ENCODE measurements at places on chromosomes 6 and 20.

- no peak for DNase-seq
Measured at GRCh38 chr6:47428288-47428687, 49.3 kb upstream of the CD2AP start.

DNA sequence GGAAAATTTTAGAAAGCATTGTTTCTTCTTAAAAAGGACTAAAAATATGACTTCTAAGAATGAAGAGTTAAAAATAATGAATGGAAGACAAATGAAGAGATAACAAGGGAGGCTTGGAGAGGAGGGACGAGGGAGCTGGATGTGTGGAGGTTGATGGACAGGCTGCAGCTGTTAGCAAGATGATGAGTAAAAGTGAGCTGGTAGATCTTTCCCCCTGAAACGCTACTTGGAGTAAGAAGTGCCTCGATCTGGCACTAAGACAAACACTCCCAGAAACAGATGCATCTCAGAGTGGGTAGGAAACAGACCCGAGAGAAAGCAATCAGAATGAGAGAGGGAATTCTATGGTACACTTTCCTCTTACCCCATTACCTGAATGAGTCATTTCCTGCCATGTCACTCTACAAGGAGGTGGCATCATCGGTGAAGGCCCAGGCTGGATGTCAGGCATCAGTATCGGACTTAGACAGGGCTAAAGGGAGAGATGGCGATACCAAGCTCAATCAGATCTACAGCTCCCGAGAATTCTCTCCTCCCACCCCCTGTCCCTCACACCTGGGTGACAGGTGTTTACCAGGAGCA is 154.1 kb upstream of the BMP2 start:
- no peak for DNase-seq

DNA sequence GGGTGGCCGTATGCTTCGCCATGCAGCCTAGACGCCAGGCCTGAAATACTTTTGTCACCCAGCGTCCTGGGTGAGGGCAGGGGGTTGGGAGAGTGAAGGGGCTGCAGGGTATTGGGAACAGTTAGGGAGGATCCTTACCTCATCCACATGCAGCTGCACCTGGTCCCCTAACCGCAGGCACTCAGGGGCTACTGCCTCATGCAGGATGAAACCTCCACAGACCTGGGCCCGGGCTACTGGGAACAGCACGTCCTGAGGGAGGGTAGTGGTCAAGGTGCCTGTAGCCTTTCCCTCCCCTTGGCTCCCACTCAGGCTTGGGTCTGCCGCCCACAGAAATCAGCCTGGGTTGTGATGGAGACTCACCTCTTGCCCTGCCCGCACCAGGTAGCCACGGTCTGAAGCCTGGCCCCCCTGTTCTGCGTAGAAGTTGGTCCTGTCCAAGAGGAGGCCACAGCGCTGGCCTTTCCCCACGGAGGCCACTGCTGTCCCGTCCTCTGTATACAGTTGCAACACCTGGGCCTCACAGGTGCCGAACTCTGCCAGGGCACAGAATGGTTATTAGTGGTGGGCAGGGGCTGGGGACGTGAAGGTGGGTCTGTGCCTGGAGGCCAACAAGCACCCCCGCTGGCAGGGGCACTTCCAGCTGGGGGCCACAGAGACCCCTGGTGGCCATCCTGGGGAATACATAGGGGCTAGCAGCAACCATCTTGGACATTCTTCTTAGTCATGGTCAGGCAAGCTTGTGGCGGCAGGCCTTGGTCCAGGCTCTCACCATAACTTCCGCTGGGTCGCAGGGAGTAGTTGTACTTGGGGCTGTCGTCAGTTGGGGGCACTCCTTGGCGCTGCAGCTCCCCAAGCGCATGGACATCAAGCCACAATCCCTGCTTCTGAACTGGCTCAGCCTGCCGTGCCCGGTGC is 8.6 kb downstream of the AARS2 start:
- DNase-seq, result no peak

GRCh38 chr20:58538752-58539151 is 23.6 kb upstream of the APCDD1L start:
- no peak for DNase-seq

DNA sequence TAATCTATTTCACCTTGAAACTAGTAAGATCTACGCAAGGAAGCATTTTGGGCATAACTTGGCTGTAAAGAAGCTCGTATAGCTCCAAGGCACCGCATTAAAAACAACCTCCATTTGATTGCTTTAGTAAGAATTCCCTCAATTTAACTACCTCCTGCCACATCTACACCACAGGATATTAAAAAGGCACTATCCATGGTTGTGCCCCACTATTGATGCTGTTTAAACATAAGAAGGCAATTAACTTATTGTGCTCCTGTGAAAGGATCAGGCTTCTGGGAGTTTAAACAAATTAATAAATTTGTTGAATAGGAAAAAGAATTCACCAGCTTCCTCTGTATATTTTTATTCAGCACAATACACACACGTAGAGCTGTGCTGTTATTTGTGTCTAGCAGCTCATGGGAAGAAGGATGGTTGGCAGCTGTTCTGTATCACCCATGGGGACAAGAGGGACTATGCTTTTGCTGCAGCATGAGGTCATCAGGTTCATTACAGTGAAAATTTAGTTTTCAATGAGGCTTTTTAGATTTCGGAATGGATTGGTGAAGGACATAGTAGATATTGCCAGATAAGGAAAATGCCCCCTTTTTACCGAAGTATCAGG is 513.3 kb downstream of the HAO1 start:
- DNase-seq, result no peak

DNA sequence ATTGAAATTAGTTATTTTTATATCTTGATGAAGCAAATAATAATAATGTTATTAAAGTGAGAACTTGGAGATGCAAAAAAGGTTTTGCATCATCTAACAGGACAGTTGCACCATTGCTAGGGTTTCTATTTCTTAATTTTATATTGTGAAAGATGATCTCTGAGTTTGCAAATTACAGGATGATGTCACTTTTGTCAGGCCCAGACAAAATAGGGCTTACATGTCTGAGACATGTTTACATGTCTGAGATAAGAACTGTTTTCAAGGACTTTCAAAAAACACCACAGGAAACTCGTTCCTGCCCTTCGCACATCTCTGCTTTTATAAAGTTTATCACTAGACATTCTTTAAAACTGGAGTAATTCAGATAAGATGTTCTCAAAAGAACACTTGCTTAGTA is 1075.8 kb upstream of the MANEA start:
- no peak for DNase-seq

GRCh38 chr6:26172608-26172968 is 85.4 kb downstream of the HFE start:
- DNase-seq, result no peak
